OCI-LY7 (cell line): ENCODE measurements at places on chromosomes 11 and 22.

- DNase-seq, result no peak
Measured at GRCh38 chr22:19981171-19981960, 35.3 kb downstream of the ARVCF start.

DNA sequence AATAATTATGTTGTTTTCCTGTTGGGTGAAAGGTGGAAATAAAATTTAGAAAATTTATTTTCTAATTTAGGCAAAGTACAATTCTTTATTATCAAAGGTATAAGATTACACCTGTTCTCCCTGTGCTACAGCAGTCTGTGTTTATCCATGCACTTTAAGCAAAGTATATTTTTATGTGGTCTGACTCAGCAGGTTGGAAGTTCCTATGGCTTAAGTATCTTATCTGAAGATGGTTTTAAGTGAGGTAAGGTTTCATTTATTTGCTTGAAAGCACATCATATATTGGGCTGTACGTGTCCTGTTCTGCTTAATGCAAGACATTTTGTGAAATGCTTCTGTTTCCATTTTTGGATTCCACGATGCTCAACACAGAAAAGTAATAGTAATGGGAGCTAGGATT lies 14.6 kb downstream of the PPME1 start:
- no peak for DNase-seq

DNA sequence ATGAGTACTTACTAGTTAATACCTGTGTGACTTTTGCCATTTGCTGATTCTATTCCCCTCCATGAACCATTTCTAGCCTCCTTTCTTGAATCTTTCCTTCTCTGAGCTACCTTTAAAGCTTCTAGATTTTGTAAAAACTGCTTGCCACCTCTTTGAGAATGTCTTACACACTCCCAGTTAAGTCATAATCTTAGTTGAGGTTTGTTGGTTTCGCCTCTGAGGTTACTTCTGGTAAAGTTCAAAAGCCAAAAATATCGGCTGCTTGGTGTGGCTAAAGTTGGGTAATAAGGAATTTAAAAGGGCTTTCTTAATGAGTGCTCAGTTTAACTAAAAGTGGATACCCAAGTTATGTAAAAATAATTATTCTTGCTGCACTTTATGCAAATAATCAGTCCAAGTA lies 10.4 kb upstream of the GLYAT start:
- DNase-seq, result no peak

DNA sequence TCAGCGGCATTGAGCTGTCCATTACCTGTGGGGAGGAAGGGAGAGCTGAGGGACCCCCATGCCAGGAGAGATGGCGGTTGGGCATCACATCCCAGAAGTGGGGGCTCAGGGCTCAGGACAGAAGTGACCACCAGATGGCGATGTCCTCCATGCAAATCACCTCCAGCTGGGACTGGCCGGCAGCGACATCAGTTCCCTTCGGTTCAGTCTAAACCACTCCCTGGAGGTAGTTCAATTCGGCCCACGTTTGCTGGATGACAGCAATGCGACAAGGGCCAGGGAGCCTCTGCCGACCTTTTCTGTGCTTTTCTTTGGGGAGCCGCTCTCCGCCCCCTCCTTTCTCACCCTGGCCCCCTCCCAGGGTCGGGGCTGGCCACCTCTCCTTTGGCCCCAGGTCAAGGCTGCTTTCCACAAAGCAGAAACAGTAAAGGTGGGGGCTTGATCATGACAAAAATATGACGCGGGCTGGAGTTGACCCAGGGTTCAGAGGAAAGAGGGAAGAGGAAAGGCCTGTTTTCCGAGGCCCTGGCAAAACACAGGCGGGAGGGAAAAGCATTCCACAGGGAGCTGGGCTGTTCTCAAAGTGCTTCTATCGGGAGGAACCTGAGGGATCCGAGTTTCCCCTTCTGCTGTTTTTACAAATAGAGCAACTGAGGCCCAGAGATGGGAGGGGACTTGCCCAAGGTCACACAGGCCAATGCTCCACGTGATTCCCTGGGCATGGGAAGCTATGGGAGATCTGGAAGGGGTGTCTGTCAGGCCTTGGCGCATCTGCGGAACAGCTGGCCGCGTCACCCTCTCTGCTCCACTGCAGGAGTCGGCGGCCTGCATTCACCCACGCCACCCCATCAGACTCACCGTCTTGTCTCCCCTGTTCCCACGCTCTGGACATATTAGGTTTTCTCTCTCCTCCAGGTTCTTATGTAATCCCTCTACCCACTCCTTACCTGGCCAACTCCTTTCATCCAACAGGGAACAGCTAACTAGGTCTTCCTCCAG lies 54.7 kb downstream of the FBXO7 start:
- peak; percentile 56 for DNase-seq

GRCh38 chr11:8089791-8090510 lies 8.9 kb downstream of the TUB start:
- no peak for DNase-seq

- no peak for DNase-seq
Measured at GRCh38 chr11:128053981-128054931, 533.1 kb downstream of the ETS1 start.

- no peak for DNase-seq
Measured at GRCh38 chr11:72805216-72805615, 9.0 kb upstream of the ATG16L2 start.

DNA sequence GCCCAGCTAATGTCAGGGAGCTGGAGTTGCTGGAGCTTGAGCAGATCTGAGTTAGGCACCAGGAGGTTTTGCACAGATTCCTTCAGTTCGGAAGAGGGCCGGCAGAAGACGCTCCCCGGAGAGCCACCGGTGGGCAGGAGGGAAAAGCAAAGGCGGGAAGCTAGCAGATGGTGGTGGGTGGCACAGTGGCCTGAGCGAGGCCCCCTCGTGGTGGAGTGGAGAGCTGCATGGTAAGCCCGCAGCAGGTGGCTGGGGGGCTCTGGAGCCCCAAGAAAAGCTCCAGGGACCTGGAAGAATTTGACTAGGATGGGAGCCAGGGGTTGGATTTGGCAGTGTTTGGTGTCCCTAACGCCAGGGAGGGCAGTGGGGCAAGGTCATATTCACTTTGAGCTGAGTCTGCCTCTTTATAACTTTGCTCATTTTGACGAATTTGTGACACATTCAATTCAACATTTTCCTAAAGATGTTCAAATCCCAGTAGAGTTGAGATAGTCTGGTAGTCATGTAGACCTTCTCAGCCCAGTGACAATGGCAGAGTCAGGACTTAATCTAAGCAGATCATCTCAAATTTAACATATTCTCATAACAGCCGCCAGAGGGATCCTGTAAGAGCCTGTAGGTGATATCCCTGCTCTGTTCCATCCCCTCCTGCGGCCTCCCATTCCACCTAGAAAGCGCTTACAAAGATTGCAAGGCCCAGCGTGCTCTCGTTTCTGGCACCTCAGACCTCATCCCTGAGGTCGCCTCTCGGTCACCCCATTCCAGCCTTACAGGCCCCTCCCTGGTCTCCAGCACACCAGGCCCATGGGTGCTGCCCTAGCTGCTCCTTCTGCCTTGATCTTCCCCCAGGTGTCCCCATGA lies 57.9 kb downstream of the TRIM29 start:
- DNase-seq, result peak; percentile 15

- DNase-seq, result peak; percentile 24
Measured at GRCh38 chr11:20873054-20873453, 203.7 kb downstream of the NELL1 start.

- DNase-seq, result no peak
Measured at GRCh38 chr11:66050581-66051231, 1.5 kb upstream of the SF3B2 start.

DNA sequence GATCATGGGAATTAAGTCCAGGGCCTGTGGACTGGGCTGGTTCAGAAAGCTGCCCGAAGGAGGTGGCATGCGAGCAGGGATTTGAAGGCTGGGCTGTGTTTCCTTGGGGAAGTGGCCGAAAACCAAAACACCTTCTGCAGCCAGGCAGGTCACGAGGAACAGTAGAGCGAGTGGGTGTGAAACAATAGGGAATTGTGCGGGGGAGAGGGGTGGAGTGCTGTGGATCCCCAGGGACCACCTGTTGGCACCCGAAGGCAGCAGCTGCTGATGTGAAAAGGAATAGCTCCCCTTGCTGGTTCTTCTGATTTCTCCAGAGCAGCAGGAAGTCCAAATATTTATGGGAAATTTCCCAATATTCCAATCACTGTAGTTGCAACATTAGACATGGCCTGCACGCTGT lies 24.6 kb downstream of the TP53I11 start:
- DNase-seq, result no peak

- DNase-seq, result no peak
Measured at GRCh38 chr11:20373568-20374209, 10.2 kb downstream of the HTATIP2 start.

DNA sequence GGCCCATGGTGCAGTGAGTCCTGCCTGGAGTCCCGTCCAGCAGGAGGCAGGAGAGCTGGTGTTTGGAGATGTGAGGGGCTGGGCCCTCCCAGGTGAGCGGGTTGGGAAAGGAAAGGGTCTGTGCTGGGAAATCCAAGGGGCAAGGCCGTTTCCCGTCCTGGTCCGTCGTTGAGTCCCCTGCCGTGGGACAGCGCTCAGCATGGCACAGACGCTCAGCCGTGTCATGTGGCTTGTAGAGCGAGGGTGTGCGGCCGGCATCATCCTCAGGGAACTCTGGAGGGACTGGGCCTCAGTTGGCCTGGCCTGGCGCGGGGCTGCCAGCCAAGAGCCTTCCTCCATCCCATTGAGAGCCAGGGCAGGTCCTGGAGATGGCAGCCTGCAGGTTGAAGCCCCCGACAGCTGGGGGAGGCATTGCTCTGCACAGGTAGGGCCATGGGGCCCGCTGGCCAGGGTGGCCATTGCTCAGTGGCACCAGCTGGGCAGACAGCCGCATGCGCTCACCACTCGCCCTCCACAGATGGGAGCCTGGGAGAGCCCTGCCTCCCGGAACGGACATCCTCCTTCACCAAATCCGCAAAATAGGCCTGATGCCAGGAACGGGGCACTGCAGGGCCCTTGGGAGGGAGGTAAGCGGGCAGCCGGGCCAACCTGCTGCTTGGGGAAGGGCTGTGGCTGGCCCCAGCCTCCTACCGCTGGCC lies 28.7 kb downstream of the KCNQ1 start:
- no peak for DNase-seq

DNA sequence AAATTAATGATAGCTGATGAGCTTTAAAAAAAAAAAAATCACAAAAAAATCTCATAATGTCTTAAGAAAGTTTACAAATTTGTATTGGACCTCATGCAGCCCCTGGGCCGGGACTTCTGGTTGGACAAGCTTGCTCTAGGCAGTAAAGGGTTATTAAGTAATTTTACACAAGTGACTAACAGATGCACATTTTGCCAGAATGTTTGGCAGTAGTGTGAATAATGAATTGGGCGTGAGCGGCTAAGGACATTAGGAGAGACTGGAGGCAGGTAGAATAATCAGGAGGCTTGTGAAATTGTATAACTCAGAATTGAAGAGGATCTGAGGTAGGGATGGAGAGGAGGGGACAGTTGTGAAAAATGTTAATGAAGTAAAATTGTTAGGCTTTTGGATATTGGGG lies 77.4 kb downstream of the HIPK3 start:
- DNase-seq, result no peak

DNA sequence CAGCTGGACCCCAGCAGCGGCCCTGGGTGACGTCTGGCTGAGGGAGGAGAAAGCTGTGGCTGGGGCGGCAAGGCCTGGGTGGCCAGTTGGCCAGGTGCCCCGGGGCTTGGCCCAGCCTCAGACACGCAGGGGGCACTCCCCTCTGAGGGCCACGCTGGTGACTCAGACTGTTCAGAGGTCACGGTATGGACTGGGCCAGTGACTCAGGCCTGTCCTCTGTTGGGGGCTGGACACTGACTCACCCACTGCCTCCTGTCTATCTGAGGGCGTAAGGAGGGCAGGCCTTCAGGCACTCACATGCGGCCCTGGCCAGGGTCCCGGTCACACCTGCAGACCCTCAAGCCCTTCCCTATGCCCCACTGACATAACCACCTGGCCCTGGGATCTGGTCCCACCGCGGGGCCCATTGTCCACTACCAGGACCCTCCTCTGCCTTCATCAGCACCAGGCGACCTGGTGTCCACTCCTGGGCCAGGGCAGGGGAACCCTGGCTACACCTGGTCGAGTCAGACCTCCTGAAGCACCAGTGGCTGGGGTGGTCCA lies 3.7 kb upstream of the MUC5AC start:
- DNase-seq, result no peak

GRCh38 chr11:65540290-65541092 lies 15.6 kb downstream of the SCYL1 start:
- DNase-seq, result peak; percentile 92
